ENCODE measurements at places on chromosomes 1 and 21.
A peak's percentile ranks its signal among the peaks of the same experiment; 100 is the strongest.

GRCh38 chr1:207646944-207647579 is 2.1 kb downstream of the CR1L start:
- DNase-seq: no peak

- DNase-seq: no peak
These were observed 49.2 kb upstream of the PRELP start for GRCh38 chr1:203426366-203426765.

DNA sequence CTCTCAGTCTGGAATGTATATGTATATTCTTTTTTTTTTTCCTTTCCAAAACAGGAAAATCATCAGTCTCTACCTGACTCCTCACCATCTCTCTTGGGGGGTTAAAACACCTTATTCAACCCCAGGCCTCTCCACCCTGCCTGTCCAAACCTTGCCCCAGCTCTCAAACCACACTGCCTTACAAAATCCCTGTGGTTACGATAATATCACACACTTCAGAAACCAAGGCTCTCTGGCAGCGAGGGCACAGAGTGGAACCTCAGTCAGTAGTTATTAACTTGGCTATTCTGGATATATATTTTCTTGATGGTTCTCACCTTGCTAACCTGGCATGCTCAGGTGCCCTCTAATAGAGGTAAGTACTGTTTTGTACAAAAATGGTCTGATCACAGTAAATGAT is 24.7 kb downstream of the KIAA0040 start:
- no peak for DNase-seq

- DNase-seq: no peak
These were observed 37.8 kb downstream of the MIS18A start for GRCh38 chr21:32240851-32241687.

DNA sequence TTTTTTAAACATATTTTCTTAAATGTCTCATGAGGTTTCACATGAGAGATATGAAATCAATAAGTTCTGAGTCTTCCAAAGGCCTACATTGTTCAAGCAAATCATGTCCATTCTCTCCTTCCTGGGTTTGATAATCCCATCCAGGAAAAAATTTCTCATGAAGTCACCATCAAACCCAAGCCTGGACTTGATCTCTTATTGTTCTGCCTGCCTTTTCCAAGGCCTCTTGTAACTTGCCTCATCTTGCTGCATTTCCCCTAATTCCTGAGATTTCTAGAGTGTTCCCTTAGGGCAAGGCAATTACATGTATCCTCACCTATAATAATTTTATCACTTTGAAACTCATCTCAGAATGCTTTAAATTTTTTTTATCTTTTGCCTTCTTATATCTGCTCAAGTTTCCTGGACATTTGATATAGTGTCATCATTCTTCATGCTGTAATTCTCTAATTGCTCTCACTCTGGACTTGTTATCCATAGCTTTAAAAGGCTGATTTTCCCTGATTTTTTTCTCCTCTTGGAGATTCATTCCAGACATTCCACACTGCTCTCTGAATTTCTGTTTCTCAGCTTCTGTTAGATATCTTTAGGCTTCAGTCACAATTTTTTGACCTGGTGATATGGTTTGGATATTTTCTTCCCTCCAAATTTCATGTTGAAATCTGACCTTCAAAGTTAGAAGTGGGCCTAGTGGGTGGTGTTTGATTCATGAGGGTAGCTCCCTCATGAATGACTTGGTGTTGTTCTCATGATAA is 126.4 kb downstream of the LRRC7 start:
- no peak for DNase-seq

DNA sequence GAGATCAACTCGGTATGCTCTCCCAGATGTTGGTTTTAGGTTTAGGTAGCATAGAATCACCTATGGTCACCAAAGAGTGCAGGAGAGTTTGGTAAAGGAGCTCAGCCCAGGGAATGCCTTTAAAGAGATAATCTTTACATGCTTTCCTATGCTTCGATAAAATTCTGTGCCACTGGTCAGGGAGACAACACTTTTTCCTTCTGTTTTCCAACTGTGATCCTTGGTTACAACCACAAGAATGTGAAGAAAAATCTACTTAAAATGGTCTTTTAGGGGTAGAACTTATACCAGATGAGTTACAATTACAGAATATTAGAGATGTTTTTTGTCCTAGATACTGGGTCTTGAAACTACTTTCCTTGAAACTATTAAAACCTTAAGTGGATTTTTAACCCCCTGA is 895.6 kb downstream of the TTLL7 start:
- DNase-seq: no peak

DNA sequence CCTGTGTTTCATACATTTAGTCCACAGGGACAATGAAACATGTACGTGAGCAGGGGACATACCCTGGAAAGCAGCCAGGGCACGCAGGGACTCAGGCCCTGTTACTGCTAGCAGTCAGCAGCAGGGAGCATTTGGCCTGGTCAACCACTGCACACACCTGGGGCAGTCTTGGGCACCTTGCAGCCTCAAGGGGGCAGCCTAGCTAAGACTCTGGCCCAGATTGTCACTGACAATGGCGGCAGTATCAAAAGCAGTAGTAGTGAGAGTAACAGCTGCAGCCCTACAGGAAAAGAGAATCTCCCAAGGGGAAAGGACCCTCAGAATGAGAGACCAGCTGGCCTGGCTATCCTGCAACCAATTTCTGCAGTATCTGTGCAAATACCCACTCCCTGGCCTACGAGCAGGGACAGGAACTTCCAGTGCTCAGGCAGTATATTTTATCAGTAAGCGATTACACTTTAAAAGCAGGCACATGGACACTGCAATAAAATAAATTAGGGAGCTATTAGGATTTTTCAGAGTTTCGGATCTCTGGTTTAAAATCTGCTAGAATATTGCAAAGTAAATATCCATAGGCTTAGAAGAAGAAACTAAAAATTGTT is 475.6 kb downstream of the LTN1 start:
- DNase-seq: peak; percentile 24

- DNase-seq: no peak
These were observed 8.0 kb downstream of the CHODL start for GRCh38 chr21:18252680-18253079.

DNA sequence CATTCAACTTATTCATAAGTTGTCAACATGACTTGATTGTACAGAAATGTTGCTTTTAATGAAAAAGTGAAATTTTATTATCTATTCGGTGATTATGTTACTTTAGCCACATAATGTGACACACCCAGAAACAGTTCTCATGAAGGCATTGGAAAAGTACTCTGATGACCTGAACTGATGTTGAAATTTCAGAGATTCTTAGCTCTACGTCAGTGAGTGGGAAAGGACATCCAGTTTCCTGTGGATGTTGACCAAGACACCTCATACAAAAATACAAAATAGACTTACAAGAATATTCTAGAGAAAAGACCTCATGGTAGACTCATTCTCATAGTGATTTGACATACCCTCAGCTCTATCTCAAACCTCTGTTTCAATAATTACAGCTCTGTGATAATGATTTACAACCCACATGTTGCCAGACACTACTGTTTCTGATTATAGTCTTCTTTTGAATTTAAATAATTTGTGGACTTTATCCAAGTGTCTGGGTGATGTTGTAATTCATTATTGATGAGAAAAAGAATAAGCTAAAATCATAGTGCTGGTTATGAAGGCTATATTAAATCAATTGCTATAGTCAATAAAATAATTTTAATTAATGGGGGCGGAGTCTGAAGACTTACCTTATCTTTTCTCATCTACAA is 37.3 kb downstream of the KCNK2 start:
- no peak for DNase-seq

GRCh38 chr21:30579346-30579745 is 10.9 kb downstream of the KRTAP22-2 start:
- no peak for DNase-seq

Data from C1 segment of cervical spinal cord (tissue), 14 donors.